ENCODE measurements at places on chromosomes 7 and 10.

DNA sequence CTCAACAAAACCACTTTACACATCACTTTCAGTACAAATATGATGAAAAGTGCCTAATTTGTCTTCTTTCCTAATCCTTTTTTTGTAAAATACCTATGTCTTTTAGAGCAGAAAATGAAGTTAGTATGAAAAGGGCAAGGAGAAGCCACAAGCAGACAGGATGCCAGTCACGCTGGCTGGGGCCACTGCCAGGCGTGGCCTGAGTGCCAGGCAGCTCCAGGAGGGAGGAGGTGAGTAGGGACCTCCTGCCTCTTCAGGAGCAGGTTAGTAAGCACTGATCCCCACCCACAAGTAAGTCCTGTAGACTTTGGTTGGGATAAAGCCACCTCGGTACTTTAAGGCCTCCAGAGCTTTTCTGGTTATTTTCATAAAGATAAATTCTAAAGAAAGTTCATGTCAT, 432.0 kb downstream of the GRID1 start:
- no peak for DNase-seq

DNA sequence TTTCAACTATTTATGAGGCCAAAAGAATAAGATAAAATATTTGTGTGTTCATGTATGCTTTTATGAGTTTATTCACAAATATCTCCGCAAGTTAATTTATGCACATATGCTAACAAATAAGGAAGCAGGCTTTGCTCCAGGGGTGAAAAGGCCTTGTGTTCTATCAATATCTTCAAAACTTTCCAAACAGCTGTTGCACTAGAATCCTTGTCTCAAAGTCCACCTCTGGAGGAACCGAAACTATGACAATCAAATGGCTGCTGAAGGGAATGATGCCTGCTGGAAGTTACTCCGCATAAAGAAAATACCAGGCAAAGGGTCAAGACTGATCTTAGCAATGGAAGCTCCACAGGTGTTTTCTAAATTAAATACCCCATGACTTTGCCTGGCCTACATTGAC, 145.0 kb upstream of the GHITM start:
- DNase-seq = no peak

GRCh38 chr7:1853431-1853985, 183.4 kb downstream of the ELFN1 start:
- no peak for DNase-seq

GRCh38 chr10:70669732-70670317, 2.5 kb upstream of the ADAMTS14 start:
- DNase-seq = no peak

- DNase-seq = no peak
These were observed 81.6 kb downstream of the EVX1 start for GRCh38 chr7:27324246-27324645.

- no peak for DNase-seq
These were observed 2.8 kb downstream of the CALHM3 start for GRCh38 chr10:103476046-103476768.

DNA sequence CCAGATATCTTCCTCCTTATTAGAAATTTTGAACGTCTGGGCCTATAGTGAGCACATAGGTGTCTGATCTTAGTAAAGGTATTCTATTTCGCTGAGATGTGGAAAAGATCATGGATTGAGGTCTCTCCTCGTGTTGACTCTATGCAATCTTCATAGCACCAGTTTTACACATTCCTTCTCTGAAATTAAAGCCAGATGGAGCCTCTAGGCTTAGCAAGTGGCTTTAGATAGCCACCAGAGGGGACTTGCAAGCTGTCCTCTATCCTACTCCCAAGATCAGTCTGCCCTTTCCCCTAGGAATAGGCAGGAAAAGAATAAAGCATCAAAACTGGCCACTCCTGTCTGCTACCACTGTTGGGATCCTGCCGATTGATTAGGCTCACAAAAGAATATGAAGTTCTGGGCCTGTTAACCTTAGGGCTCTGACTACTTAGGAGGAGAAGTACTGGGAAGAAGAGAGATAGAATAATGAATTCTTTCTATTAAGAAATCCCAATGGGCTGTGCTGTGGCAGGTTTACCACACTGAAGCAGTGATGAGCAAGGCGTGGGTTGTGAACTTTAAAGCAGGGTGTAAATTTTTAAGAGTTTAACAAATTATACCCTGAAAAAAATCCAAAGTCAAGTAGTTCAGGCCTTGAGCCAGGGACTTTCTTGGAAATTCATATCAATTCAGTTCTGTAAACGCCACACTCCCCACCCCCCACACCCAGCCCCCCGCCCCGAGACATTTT, 2.2 kb upstream of the STRIP2 start:
- DNase-seq = no peak

DNA sequence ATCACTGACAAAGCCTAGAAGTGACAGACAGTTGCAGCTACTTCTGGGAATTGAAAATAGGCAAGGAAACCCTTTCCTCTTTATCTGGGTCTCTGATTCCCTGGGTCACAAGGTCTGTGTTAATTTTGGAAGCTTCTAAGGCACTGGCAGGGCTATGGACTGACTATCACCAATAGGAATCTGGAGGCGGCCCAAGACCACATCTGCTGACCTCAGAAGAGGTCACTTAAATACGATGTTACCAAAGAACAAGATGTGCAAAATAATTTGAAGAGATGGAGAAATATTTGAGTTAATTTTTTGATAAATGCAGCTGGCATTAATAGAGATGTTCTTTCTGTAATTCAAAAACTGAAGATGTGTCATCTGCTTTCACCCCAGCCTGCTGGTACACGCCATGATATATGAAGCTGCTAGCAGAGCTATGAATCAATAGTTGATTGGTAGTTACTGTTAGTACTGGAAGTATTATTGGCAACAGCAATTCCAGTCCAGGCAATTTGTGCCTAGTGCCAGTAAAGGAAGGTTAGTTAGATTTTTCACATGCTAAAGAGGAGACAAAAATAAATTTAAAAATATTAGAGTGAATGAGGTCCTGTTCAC, 5.5 kb upstream of the STEAP4 start:
- no peak for DNase-seq

GRCh38 chr7:34074421-34074820, 169.1 kb downstream of the BMPER start:
- no peak for DNase-seq

DNA sequence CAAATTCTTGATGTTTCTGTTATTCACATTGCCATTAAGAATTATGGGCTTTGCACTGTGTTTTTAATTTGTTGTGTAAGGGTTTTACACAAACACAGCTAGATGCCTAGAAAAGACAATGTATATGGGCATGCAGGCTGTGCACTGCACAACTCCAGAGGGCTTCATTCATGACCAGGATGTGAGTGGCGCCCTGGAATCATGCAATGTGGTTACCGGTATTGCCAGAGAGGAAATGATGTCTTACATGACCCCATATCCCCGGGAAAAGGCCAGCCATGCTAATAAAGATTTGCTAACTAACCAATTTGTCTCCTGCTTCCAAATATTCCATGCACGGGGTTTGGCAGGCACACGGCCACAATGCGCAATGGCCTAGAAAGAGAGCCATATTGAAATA, 16.9 kb downstream of the KCNMA1 start:
- no peak for DNase-seq

DNA sequence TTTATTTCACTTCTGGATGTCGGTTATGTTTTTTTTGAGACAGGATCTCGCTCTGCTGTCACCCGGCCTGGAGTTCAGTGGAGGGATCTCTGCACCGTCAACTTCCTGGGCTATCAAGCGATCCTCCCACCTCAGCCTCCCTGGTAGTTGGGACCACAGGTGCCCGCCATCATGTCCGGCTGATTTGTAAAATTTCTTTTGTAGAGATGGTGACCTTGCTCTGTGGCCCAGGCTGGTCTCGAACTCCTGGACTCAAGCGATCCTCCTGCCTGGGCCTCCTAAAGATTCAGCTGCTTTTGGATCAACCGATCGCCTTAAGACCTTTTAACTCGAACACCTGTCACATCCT, 606 bp upstream of the RABGEF1 start:
- no peak for DNase-seq

- no peak for DNase-seq
These were observed 26.9 kb upstream of the NRBF2 start for GRCh38 chr10:63106111-63106755.

DNA sequence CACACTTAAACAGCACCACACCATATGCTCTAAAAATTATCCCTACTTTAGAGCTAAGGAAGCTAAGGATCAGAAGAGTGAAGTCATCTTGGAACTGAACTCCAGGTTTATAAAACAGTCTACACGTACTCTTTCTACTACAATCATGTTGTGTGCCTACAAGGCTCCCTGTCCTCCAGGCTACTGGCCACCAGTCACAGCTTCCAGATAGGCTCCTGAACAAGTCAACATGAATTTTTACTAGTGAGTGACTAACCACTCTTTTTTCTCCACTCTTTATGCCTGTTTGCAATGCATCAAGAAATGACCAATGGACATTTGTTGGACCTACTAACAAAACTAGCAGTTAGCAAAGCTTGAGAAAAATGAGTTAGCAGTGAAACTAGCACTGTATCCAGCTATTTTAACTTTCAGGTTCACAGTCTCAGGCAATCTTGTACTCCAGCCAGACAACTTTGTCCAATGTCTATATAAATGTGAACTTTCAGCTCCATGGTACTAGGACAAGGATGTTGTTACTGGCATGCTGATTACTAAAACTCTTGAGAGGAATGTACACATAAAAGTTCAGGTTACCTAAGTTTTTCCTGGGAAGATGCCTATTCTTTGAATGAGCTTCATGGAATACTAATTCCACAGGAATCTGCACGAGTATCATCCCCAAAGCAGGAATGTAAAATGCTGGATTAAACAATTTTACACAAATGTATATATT, 180.0 kb downstream of the BTAF1 start:
- DNase-seq = no peak

- no peak for DNase-seq
These were observed 1211.2 kb upstream of the SORCS1 start for GRCh38 chr10:108375691-108376090.

DNA sequence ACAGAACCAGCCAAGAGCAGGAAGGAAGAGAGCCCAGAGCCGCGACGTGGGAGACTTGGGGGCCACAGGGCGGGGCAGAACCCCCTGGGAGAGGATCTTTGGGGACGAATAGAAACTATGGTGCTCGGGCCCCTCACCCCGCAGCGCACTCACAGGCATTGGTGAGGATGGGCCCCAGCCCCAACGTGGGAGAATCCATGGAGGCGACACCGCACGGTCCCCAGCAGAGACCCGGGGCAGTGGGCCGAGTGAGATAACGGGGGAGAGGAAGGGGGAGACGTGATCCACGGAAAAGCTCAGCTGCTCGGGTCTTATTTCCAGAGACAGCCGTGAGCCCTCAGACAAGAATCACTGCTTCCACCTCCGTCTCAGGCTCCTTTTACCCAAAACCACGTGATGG, 222.4 kb downstream of the TCERG1L start:
- no peak for DNase-seq

- DNase-seq = no peak
These were observed 82.8 kb downstream of the CHST15 start for GRCh38 chr10:124010563-124011131.

DNA sequence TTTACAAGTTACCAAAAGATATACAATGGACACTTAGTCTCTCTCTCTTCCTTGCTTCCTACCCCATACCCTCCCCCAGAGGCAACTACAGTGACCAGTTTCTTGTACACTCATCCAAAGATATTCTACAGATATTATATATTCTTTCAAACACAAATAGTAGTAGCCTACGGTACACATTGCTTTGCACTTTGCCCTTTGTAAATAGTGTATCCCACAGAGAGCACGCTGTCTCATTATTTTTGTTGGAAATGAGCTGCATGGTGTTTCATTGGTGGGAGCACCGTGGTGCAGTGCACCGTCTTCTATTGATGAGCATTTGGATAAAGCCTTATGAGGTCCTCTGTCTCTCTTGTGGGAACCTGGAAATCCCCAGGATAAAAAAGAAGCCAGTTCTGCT, 24.2 kb downstream of the STRA8 start:
- no peak for DNase-seq

DNA sequence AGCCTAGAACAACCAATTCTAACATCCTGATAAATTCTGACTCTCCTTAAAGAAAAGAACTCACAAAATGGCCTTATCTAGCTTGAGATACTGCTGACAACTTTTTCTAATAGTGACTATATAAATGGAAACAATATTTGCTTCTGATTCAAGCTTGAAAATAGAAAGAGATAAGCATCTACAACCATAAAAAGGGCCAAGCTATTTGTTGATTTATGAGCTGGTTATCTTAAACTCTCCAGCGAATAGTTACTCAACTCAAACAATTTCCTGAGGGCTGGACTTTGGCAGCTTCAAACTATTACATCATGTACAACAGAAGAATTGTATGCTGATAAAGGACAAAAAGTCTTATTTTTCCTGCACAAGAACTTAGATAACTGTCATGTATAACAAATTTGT, 4.6 kb downstream of the USP54 start:
- DNase-seq = no peak

DNA sequence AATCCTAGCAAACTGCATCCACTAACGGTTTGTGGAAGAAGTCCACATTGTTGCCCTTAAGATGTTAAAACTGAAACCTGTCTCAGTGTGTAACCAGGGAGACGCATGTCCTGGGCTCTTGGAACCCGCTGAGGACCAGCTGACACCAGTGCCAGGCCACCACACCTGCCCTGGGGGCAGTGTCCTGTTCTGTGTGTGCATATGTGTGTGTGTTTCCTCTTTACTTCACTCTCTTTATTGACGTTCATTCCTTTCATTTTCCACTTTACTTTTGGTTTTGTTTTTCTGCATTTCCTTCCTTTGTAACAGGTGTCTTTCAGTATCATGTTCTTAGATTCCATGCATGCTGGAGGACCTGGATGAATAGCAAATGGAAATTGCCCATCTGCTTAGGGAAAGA, 83.8 kb downstream of the TEX36 start:
- DNase-seq = no peak

GRCh38 chr10:130689743-130690626, 553.8 kb downstream of the GLRX3 start:
- DNase-seq = no peak

GRCh38 chr7:80362677-80363076, 149.2 kb downstream of the GNAT3 start:
- no peak for DNase-seq

DNA sequence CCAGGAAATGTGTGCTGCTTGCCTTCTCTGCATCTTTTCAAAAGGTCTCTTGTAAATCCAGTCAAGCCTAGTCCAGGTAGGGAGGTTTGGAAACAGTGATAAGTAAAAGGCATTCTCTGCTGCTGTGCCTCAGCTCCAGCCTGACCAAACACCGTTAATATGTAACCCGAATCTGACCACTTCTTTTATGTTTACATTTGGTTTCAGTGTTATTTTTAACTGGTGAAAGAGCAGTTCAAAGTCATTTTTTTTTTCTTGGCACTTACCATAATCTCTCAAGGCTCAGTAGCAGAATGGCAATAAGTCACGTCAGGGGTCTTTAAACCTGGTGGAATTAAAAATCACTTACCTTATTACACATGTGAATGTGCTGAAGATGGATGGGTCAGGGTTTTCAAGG, 216.8 kb downstream of the PTEN start:
- DNase-seq = no peak

GRCh38 chr10:4672201-4672600, 153.8 kb upstream of the AKR1E2 start:
- no peak for DNase-seq

DNA sequence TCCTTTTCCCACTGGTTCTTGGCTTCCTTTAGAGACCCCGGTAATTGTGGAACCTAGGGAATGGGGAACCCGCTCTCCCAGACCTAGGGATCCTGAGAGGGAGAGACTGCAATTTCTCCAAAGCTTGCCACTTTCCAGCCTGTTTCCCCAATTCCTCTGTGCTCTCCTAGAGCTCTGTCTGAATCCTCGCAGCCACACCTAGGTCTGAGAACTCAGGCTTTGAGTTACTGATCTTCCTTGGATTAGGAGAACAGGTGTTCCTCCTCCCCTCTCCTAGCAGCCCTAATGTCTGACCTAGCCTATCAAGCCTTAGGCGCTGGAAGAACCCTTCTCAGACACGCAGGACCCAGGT, 20.0 kb downstream of the WNT8B start:
- no peak for DNase-seq

All from KG1 (cell line).